NCI-H2171 (cell line): ENCODE measurements at places on chromosomes 5 and 9.
A peak's percentile ranks its signal among the peaks of the same experiment; 100 is the strongest.

DNA sequence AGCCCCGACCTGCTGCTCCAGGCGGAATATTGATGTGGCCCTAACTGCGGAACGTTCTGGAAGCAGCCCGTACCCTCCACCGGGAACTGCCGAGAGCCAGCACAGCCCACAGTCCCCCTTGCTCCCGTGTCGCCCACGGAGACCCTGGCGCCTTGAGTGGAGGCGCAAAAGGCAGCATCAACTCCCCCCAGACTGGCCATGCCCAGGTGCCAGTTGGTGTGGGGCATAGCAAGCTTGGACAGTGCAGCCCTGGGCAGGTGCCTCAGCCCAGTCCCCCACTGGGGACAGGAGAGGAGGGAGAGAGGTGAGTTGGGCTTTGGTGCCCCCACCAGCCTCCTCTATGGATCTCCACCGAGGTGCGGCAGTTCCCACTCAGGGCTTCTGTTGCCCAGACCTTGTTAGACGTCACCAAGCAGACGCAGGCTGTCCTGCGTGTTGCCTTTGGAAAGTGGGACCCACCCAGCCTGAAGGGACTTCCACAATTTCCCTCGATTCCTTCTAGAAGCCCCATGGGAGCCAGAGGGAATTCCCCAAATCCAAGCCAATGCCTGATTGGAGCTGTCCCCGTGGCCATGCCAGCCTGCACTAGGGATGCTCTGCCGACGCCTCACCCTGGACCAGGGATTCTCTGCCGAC lies 19.8 kb upstream of the NRARP start:
- no peak for DNase-seq

- DNase-seq = no peak
These were observed 845.6 kb upstream of the CDH6 start for GRCh38 chr5:30347858-30348257.

- no peak for DNase-seq
These were observed 226.9 kb downstream of the CEMIP2 start for GRCh38 chr9:71541436-71541835.

GRCh38 chr5:101897914-101898313 lies 398.2 kb downstream of the SLCO4C1 start:
- peak; percentile 48 for DNase-seq

- DNase-seq = no peak
These were observed 56.1 kb downstream of the SAXO1 start for GRCh38 chr9:18976709-18977531.

DNA sequence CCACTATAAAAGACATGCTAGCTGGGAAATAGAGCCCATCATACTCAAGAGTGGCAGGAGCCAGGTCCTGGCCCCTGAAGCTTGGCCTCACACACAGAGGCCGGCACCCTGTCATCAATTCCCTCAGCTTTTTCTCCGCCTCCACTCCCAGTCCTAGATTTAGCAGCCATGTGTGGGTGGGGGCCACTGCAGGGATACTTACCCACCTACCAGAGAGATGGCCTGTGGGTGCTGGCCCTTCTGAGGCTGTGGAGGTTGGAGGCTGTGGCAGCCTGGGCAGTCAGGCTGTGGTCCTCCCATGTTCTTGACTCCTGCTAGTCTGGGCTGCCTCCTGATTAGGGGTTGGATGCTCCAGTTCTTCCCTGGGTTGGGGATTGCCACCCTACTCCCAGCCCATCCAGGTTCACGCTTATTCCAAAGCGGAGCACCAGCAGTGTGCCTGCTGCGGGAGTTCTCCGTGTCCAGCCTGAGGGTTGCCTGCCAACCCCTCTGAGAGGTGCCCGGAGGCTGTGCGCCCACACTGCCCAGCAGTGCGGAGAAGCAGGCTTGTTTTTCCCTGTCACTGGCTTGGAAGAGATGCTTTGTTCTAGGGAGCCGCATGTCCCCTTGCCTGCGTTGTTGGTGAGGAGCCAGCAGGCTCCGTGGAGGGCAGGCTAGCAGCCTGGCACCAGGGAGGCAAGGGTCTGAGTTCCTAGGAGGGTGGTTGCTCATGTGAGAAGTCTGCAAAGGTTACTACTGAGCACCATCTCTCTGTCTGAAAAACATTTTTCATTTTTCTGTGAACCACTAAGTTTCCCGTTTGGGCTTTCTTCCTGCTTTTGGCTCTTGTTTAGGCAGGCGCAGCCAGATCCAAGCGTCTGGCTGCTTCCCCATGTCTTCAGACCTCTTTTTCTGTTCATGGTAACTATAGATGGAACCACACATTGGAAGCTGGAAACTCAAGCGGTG lies 7.5 kb downstream of the SLC22A5 start:
- no peak for DNase-seq
